Endodermal cell (in vitro differentiated cells): ENCODE measurements at places on chromosomes 6 and 20. TPM values are rescaled to one million over a fixed set of nuclear protein-coding genes. Genes with fewer than 3 reads are reported as not detected.
A peak's percentile ranks its signal among the peaks of the same experiment; 100 is the strongest.

- DNase-seq: peak; percentile 99
Measured at GRCh38 chr20:31603822-31604566, 1.1 kb upstream of the ID1 start.

- peak; percentile 22 for DNase-seq
Measured at GRCh38 chr6:168407842-168408241, 33.1 kb upstream of the SMOC2 start.

The DNAH8 gene
- total RNA-seq: not detected in 2 replicates

- peak; percentile 53 for DNase-seq
Measured at GRCh38 chr6:56279331-56280080, 32.1 kb upstream of the COL21A1 start.

The PACSIN1 gene
- 6.5 and 7.2 TPM in 2 replicates for total RNA-seq

The NKX2-2 gene
- total RNA-seq: 1.4 and 1.5 TPM in 2 replicates

The DEFB119 gene
- total RNA-seq: not detected in 2 replicates

- DNase-seq: no peak
Measured at GRCh38 chr20:24256307-24256706, 213.1 kb upstream of the SYNDIG1 start.

GRCh38 chr6:129186988-129187387 is 304.1 kb downstream of the LAMA2 start:
- no peak for DNase-seq

The POM121L2 gene
- not detected in 2 replicates for total RNA-seq

GRCh38 chr6:153781306-153781705 is 257.7 kb upstream of the OPRM1 start:
- DNase-seq: no peak

The COX4I2 gene
- total RNA-seq: 2.0 TPM in 1 of 3 replicates, not detected in the others

GRCh38 chr20:41360831-41361756 is 5.5 kb downstream of the EMILIN3 start:
- peak; percentile 40 for DNase-seq

- no peak for DNase-seq
Measured at GRCh38 chr6:75852721-75853120, 103.7 kb downstream of the MYO6 start.

The WDR27 gene
- total RNA-seq: 90.0 to 134 TPM (median 94.4 TPM) in 3 replicates

- DNase-seq: no peak
Measured at GRCh38 chr6:5468586-5468985, 207.3 kb downstream of the FARS2 start.

GRCh38 chr20:18728165-18728869 is 85.3 kb upstream of the SCP2D1 start:
- DNase-seq: no peak

DNA sequence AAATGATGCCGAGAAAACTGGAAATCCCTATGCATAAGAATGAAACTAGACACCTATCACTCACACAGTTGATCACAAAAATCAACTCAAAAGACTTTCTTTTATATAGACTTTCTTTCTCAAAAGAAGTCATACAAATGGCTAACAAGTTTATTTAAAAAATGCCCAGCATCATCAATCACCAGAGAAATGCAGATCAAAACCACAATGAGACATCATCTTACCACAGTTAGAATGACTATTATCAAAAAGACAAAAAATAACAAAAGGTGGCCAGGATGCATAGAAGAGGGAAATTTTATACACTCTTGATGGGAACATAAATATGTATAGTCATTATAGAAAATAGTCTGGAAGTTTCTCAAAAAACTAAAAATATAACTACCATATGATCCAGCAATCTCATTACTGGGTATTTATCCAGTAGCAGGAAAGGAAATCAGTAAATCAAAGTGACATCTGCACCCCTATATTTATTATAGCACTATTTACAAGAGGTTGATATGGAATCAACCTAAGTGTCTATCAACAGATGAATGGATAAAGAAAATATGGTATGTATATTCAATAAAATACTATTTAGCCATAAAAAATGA is 3.4 kb upstream of the RNF217 start:
- DNase-seq: no peak

DNA sequence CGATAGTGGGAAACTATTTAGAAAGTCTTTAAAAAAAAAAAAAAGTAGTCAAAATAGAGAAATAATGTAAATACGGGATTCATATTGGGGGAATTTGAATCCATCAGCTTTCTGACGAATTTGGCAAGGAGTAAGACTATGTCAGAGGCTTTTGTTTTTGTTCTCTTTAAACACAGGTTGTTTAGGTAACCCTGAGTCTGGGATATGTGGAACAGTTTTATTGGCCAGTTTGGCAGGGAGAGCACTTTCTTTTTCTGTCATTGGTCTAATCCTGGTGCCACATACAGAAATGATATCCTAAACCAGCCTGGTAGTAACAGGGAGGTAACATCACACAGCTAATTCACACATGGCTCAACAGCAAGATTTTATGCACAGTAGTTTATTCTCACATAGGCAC is 27.7 kb downstream of the HAO1 start:
- no peak for DNase-seq

The SMLR1 gene
- 0.27 and 0.42 TPM in 2 replicates for total RNA-seq

The TSPO2 gene
- total RNA-seq: not detected in 3 replicates

- DNase-seq: no peak
Measured at GRCh38 chr6:67768972-67769371, 866.1 kb upstream of the ADGRB3 start.

The BPI gene
- not detected in 3 replicates for total RNA-seq

GRCh38 chr6:150263765-150264404 is 104.9 kb upstream of the IYD start:
- DNase-seq: no peak

DNA sequence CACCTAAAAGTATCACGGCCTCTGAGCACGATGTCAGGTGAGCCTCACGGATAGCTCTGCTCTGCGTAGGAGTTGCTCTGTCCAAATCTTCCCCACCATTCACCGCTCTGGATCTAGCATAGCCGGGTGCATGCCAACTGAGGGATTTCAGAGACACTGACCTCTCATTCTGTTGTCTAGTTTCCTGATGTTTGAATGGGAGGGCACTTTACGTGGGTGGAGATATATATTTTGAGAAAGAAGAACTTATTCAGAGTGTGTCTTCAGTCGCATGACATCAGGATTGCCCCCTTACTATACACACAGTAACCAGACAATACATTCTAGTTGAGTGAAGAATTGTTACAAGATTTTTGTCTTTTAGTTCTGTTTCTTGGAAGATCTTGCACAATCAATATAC is 96.5 kb upstream of the CITED2 start:
- no peak for DNase-seq

DNA sequence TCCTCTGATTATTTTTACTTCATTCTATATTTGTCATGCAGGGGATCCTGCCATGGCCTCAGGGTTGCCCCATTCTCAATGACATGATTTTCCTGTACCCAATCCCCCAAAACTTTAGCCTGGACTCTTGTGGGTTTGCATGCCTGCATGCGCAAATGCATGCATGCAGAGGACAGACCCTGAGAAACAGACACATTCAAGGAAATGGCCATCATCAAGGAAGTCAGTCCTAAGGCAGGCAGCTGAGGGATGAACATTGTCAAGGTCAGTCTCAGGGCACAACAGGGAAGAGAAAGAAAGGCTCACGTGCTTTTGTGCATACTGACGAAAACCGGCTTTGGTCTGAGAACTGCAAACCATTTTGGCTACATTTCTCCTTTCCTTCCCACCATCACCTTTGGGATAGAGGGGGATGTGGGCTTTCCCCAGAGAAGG is 13.1 kb downstream of the NEDD9 start:
- DNase-seq: no peak

- DNase-seq: peak; percentile 42
Measured at GRCh38 chr6:170067181-170067641, 223.7 kb downstream of the DLL1 start.

DNA sequence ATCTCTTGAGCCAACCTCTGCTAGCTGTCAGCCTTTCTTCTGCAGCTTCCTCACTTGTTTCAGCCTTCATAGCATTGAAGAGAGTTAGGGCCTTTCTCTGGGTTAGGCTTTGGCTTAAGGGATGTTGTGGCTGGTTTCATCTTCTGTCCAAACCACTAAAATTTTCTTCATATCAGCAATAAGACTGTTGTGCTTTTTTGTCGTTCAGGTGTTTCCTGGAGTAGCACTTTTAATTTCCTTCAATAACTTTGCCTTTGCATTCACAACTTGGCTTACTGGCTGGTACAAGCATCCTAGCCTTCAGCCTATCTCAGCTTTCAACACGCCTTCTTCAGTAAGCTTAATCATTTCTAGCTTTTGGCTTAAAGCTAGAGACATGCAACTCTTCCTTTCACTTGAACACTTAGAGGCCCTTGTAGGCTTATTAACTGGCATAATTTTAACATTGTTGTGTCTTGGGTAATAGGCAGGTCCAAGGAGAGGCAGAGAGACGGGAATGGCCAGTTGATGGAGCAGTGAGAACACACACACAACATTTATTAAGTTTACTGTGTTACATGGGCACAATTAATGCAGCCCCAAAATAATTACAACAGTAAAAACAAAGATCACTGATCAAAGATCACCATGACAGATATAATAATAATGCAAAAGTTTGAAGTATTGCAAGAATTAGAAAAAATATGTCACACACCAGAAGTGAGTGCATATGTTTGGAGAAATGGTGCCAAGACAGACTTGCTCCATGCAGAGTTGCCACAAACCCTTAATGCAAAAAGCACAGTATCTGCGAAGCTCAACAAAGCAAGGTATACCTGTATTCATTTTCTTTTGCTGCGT is 98.6 kb downstream of the HIVEP1 start:
- DNase-seq: no peak

DNA sequence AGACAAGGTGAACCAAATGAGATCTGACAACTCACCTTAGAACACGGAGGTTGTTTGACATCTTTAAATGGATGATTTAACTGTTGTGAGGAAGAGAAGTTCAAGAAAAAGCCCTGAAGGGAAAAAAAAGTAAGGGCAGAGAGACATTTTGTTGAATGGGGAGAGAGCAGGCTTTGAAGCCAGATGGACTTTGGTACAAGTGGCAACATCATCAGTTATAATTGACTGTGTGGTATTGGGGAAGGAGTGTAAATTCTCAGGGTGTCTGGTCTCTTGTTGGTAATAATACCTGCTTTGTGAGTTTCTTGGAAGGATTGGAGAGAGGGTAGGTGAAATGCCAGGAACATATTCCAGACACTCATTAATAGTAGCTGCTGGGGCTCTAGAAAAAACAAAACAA is 21.6 kb downstream of the OGFRL1 start:
- no peak for DNase-seq

The DLL1 gene
- 3.6 to 7.4 TPM (median 3.9 TPM) in 3 replicates for total RNA-seq

DNA sequence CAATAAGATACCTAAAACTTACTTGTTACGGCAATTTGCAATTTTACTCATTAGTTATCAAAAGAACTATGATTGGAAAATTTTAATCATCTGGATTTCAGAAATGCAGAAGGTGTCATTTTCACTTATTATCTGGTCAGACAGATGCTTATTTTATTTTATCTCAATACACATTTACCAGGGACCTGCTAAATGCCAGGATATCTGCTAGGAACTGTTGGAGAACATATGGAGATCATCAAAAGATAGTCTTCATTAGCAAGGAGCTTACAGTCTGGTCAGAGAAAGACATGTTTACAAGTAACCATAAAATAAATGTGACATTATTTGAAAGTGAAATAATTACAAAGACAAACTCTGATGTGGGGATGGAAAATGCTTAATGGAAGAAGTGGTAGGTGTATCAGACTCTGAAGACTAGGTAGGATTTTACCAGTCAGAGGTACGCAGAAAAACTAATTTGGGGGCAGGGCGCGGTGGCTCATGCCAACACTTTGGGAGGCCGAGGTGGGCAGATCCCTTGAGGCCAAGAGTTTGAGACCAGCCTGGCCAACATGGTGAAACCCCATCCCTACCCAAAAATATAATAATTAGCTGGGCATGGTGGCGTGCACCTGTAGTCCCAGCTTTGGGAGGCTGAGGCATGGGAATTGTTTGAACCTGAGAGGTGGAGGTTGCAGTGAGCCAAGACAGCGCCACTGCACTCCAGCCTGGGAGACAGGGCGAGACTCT is 137.8 kb downstream of the MYB start:
- no peak for DNase-seq

DNA sequence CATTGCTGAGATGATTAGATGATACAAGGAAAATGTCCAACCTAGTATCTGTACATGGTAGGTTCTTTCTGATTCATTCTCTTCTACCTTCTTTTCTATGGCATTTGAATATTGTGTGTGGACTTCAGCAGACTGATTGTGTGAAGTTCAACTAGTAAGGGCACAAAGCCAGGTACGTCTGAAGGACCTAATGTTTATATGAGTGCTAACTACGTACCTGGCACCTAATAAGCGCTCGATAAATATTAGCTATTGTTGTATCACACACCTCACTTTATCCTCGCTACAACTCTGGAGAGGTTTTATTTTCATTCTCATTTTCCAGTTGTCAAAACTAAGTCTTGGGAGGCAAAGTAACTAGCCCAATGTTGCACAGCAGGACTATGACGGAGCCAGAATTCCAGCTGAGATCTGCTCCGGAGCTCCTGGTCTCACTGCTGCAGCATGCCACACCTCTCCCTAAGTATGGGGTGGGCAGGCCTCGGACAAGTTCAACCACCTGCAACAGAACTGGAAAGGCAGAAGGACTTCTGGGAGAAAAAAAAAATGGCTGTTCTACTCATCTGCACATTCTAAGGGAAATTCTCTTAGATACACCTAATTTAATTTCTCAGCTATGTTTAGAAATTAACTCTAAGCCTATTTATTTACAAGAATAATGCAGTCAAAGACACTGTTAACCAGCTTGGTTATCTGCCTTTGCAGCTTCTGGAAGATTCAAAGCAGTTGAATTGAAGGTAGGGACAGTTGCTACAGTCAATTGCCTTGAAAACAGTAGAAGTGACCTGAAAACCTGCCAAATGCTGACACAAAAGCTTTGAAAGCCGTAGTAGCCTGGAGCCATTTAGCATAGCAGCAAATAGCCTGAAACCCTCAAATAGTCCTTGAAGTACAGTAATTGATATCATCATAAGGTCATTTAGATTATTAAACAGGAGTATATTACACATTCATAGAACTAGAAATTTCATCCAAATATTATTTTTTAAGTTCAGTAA is 165.0 kb downstream of the PDE7B start:
- peak; percentile 54 for DNase-seq

The BPIFB2 gene
- total RNA-seq: not detected in 3 replicates

DNA sequence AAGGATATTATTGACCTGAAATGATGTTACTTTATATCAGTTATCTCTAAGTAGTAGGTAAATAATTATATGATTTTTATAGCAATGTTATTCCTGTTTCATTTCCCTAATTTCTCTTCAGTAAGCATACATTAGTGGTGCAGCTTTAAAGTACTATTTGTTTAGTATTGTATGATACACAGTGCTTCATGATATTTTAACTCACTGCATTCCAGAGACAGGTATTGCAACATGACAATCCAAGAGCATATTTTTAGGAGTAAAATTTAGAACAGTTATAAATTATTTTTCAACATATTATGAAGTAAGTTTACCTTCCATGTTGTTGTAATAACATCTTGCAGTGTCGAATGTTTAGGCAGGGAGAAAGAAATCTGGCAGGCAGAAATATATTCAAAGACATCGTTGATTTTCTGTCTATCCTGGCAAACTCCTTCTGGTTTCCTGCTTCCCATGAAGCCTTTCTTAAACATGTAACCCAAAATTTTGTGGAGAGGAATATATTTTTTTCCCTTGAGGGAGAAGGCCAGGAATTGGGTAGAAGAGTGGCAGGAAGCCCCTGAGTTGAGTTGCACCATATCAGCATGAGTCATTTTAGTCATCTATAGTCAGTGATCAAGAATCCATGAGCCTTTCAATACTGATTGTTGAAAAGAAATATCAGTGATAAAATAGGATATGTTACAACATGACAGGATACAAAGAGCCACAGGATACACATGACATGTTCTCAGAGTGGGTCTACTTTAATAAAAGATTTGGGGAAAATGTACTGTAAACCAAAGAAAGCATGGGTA is 29.0 kb upstream of the PTCHD4 start:
- DNase-seq: no peak

The ARID1B gene
- total RNA-seq: 92.5 and 110 TPM in 2 replicates
